B cell (primary cell): ENCODE measurements at places on chromosomes 2 and 18. TPM values are rescaled to one million over a fixed set of nuclear protein-coding genes. Genes with fewer than 3 reads are reported as not detected.

DNA sequence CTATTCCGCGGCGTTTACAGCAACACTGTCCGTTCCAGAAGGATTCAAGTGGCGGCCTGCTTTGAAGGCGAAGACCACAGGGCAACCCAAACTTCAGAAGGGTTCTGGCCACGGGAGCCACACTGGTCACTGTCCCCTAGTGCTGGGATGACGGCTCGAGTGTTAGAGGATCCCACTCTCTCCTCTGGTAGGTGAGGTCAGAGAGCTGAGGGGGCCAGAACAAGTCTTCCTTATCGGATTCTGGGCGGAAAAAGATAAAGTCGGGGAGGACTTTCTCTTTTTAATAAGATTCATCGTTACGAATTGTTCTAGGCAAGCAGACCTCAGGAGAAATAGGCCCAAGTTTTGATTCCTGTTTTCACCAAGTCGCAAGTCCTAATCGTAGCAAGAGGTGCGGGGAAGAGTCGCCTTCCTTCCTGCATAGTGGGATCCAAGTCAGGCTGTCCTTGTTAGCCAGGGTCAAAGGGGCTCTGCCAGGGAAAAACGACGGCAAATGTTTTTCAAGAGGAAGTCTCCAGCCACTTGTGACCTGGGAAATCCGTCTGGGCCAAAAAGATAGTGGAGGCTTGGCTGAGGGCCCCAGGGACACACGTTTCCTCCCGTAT lies 864 bp upstream of the MYL12A start:
- H3K4me3 ChIP-seq, result peak overlapping the region; percentile 96
- H3K36me3 ChIP-seq, result no peaks in the 10 kb centered on the region
- H3K27ac ChIP-seq, result peak overlapping the region; percentile 94
- peaks cover 34% of the 10 kb centered on the region for H3K4me1 ChIP-seq

ERFE gene
- total RNA-seq, result 0.17 and 0.19 TPM in 2 replicates

CFAP65 gene
- total RNA-seq, result not detected in 2 replicates

POTEI gene
- total RNA-seq, result not detected in 2 replicates

DNA sequence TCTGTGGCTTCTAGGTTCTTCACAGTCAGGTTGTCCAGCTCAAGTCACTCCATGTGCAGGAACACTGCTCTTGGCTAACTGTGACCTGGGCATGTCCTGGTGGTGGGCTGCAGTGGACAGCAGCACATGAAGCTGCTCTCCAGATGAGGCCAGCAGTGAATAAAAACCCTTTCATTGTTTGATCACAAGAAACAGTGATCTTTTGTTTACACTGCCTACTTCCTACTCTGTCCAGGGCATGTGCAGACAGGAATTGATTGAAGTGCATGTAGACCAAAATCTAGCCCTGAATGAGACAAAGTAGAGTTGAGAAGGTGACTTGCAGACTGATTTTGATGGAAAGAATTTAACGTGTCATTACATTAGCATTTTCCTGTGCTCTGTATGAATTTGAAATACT lies 34.9 kb downstream of the BCL2L11 start:
- DNase-seq, result no peak
- H3K27me3 ChIP-seq, result no peaks in the 10 kb centered on the region

DNA sequence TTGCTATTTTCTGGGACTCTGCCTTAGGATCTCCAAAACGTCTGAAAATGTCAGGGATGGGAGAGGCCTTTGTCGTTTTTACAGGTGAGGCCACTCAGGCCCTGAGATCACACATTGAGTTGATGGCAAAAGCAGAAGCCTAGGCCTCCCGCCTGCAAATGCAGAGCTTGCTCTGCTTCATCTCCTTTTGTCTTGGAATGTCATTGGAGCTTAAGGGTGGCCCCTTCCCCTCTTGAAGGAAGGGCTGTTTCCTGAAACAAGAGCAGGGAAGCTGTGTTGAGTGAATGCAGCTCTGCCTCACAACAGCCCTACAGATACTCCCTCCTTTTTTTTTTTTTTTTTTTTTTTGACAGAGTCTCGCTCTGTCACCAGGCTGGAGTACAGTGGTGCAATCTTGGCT lies 123.5 kb downstream of the GLI2 start:
- no peaks in the 10 kb centered on the region for H3K4me1 ChIP-seq
- H3K27ac ChIP-seq, result no peak overlapping the region
- no peaks in the 10 kb centered on the region for H3K36me3 ChIP-seq
- H3K27me3 ChIP-seq, result no peaks in the 10 kb centered on the region
- no peak for DNase-seq

- H3K27me3 ChIP-seq, result peaks cover 34% of the 10 kb centered on the region
- H3K36me3 ChIP-seq, result no peaks in the 10 kb centered on the region
- peaks cover 24% of the 10 kb centered on the region for H3K4me1 ChIP-seq
- no peak overlapping the region for H3K4me3 ChIP-seq
- peak; percentile 17 for DNase-seq
These were observed 1.5 kb downstream of the GAREM1 start for GRCh38 chr18:32469190-32469651.

- no peak for DNase-seq
- H3K27ac ChIP-seq, result no peak overlapping the region
- H3K27me3 ChIP-seq, result no peaks in the 10 kb centered on the region
- H3K4me3 ChIP-seq, result no peak overlapping the region
These were observed 36.1 kb downstream of the ADCY3 start for GRCh38 chr2:24883946-24884345.

- DNase-seq, result no peak
- H3K36me3 ChIP-seq, result no peaks in the 10 kb centered on the region
- no peaks in the 10 kb centered on the region for H3K27me3 ChIP-seq
- peaks cover 40% of the 10 kb centered on the region for H3K4me1 ChIP-seq
- no peak overlapping the region for H3K27ac ChIP-seq
- H3K4me3 ChIP-seq, result no peak overlapping the region
These were observed 203.9 kb downstream of the PRKCE start for GRCh38 chr2:45855374-45855773.

DNA sequence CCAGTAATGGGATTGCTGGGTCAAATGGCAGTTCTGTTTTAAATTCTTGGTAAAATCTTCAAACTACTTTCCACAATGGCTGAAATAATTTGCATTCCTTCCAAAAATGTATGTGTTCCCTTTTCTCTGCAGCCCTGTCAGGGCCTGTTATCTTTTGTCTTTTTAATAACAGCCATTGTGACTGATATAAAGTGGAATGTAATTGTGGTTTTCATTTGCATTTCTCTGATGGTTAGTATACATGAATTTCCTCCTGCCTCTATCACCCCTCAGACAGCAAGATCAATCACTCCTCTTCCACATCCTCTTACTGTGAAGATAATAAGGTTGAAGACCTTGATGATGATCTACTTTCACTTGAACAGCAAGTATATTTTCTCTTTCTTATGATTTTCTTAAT lies 304.8 kb upstream of the FSIP2 start:
- H3K27ac ChIP-seq, result no peak overlapping the region
- H3K27me3 ChIP-seq, result no peaks in the 10 kb centered on the region
- H3K4me1 ChIP-seq, result no peaks in the 10 kb centered on the region
- no peaks in the 10 kb centered on the region for H3K36me3 ChIP-seq

GRCh38 chr2:58512878-58513277 lies 271.8 kb upstream of the FANCL start:
- no peaks in the 10 kb centered on the region for H3K27me3 ChIP-seq
- DNase-seq, result no peak
- H3K27ac ChIP-seq, result no peak overlapping the region

DNA sequence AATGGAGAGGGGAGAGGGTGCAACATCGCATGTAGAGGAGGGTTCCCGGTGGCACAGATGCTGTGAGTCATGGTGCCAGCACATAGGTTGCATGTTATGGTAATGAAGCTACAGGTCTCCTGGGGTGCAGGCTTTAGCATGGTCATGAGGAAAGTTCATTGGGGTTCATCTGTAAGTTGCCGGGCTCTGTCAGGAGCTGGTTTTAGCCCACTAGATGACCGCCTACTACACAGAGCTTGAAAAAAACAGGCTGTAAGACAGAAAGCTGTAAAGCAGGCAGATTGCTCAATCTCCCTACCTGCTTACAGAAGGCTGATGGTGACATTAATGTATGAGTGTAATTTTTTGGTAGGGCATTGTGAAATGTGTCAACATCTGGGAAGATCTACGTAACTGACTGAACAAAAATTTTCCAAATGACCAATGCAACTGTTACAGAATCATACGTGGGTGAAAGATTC lies 23.9 kb downstream of the DYSF start:
- H3K36me3 ChIP-seq, result no peaks in the 10 kb centered on the region
- H3K4me3 ChIP-seq, result no peak overlapping the region
- DNase-seq, result no peak
- no peaks in the 10 kb centered on the region for H3K4me1 ChIP-seq
- no peak overlapping the region for H3K27ac ChIP-seq

- peak; percentile 65 for DNase-seq
- H3K27ac ChIP-seq, result peak overlapping the region; percentile 89
- H3K36me3 ChIP-seq, result no peaks in the 10 kb centered on the region
- peaks cover 83% of the 10 kb centered on the region for H3K4me1 ChIP-seq
- peak overlapping the region; percentile 25 for H3K4me3 ChIP-seq
These were observed 31.6 kb upstream of the NEB start for GRCh38 chr2:151765760-151766410.

CWC22 gene
- total RNA-seq, result 28.6 and 28.7 TPM in 2 replicates

DNA sequence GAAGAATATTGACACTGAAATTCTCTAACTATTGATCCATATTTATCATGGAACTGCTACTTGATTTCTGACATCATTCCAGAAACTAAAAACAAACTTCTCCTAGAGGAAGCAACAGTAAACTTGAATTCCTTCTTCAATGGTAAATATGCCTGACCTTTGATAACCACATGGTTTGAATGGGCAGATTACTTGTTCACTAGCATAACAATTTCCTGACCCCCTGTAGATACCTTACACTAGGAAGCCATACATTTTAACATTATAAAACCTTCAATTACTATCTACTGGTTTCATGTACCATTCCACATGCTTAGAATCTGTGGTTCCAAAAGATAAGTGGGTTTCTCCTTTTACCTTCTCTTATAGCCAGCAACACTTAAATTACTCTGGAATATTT lies 36.5 kb upstream of the DSG1 start:
- H3K27ac ChIP-seq, result no peak overlapping the region
- H3K27me3 ChIP-seq, result no peaks in the 10 kb centered on the region

GRCh38 chr2:232516551-232516950 lies 3.6 kb upstream of the PRSS56 start:
- H3K27me3 ChIP-seq, result peaks cover 7% of the 10 kb centered on the region
- no peaks in the 10 kb centered on the region for H3K36me3 ChIP-seq
- DNase-seq, result no peak
- peaks cover 2% of the 10 kb centered on the region for H3K4me1 ChIP-seq
- H3K4me3 ChIP-seq, result no peak overlapping the region

- no peaks in the 10 kb centered on the region for H3K36me3 ChIP-seq
- H3K27me3 ChIP-seq, result no peaks in the 10 kb centered on the region
- DNase-seq, result no peak
- no peaks in the 10 kb centered on the region for H3K4me1 ChIP-seq
- no peak overlapping the region for H3K4me3 ChIP-seq
These were observed 652.2 kb downstream of the LRRTM4 start for GRCh38 chr2:76870011-76870410.
